HFFc6 (cell line): ENCODE measurements at places on chromosomes 1 and 21.

GRCh38 chr21:33015096-33015495, 10.6 kb upstream of the OLIG2 start:
- H3K27me3 ChIP-seq: peaks cover 36% of the 10 kb centered on the region
- H3K4me1 ChIP-seq: peaks cover 14% of the 10 kb centered on the region
- DNase-seq: no peak
- H3K36me3 ChIP-seq: no peaks in the 10 kb centered on the region

DNA sequence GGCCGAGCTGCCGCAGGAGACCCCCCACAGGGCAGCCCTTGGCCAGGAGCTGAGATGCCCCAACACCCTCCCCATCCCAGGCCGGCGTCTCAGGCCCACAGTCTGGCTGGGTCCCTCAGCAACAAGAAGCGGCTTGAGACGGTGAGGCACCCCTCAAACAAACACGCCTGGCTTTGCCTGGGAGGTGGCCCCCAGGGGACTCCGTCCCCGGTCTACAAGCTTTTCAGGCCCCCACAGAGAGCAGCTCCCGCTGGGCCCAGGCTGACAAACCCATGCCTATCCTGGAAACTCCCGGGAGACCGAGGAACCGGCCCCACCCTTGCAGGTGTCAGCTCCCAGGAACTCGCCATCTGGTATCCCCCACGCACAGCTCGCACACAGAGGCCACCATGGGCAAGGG, 67.0 kb downstream of the ARHGEF16 start:
- DNase-seq: no peak
- no peaks in the 10 kb centered on the region for H3K36me3 ChIP-seq
- no peak overlapping the region for H3K4me3 ChIP-seq

GRCh38 chr1:90371448-90371813, 345.7 kb downstream of the BARHL2 start:
- no peak overlapping the region for H3K27ac ChIP-seq
- no peak overlapping the region for H3K4me3 ChIP-seq
- H3K36me3 ChIP-seq: no peaks in the 10 kb centered on the region

- H3K27ac ChIP-seq: no peak overlapping the region
- H3K4me3 ChIP-seq: no peak overlapping the region
- H3K4me1 ChIP-seq: peaks cover 26% of the 10 kb centered on the region
- peaks cover 1% of the 10 kb centered on the region for H3K27me3 ChIP-seq
- peaks cover 24% of the 10 kb centered on the region for H3K36me3 ChIP-seq
Measured at GRCh38 chr1:78549891-78550290, 59.1 kb downstream of the PTGFR start.

DNA sequence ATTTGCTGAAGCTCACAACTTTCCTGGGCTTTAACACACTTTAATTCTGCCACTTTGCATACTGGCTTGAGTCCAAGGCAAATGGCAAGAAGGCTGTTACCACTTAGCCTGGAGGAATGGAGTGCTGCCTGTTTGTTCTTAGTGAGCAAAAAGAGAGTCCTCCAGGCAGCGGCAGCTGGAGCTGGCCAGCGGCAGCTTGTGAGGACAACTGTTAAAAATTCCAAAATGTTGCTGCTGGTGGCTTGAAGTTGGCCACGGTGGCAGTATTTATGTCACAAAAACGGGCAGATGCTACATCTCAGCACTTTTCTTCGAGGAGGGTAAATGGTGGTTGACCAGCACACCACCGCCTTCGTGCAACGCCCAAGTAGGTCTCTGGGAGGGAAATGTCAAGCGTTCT, 27.3 kb downstream of the STPG1 start:
- H3K4me1 ChIP-seq: peaks cover 42% of the 10 kb centered on the region
- DNase-seq: no peak
- H3K4me3 ChIP-seq: no peak overlapping the region
- H3K36me3 ChIP-seq: peaks cover 33% of the 10 kb centered on the region
- H3K27ac ChIP-seq: no peak overlapping the region
- H3K27me3 ChIP-seq: peaks cover under 1% of the 10 kb centered on the region

DNA sequence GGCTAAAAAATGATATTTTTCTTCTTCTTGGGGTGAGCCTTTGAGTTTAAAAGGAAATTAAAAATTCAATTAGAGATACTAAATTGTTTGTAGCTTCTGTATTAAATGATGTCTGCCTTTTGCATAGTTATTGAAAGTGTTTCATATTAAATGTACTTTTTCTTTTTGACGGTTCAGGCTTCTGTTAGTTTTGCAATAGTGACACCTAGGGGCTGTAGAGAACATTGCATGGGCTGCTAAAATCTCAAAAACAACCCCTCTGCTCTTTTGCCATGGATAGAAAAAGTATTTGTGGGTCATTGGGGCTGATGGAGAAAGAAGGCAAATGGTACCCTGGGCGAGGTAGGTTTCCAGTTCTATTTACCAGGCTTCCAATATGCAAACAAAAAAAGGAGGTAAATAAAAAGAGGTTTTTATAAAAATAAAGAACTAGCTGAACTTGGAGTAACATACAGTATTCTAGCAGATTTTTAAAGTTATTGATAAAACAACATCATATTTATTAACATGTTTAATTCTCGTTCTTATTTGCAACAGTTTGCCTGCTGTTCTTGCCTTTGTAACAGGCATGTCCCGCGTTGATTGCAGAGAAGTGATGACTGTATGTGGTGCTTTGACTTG, 115.4 kb upstream of the HOOK1 start:
- peak overlapping the region; percentile 38; the same call in 1 of the 2 replicates for H3K4me3 ChIP-seq
- H3K27ac ChIP-seq: no peak overlapping the region; the same call in 1 of the 2 replicates
- DNase-seq: peak; percentile 31
- H3K36me3 ChIP-seq: no peaks in the 10 kb centered on the region
- peaks cover 89% of the 10 kb centered on the region for H3K4me1 ChIP-seq

DNA sequence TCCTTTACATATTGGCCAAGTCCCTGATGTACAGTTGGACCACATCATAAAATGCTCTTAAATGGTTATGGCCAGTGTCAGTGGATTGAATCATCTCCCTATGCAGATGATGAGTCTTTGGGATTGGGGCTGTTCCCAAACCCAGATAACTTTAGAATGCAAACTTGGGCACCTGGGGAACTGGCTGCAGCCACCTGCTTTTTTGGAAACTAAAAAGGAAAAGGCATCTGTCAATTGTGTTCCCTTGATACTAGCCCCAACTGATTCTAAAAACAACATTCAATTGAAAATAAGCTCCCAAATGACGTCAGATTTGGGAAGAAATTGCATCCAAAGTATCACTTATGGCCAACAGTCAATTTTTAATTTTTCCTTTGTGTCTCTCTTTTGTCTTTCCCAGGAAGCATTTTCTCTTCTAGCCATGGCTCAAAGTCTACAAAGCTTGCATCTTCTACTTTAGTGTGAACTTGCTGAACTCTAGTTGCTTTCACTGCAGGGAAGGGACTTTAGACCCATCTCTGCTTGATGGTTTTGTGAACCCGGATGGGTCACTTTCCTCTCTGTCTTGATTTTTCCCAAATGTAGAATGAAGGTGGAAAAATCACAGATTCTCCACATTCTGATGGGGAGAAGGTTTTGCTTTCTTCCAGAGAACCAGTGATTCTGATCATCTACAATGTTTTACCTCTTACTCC, 402.3 kb upstream of the USP24 start:
- H3K27ac ChIP-seq: no peak overlapping the region
- peaks cover 10% of the 10 kb centered on the region for H3K4me1 ChIP-seq
- H3K4me3 ChIP-seq: no peak overlapping the region
- DNase-seq: no peak
- H3K27me3 ChIP-seq: no peaks in the 10 kb centered on the region

DNA sequence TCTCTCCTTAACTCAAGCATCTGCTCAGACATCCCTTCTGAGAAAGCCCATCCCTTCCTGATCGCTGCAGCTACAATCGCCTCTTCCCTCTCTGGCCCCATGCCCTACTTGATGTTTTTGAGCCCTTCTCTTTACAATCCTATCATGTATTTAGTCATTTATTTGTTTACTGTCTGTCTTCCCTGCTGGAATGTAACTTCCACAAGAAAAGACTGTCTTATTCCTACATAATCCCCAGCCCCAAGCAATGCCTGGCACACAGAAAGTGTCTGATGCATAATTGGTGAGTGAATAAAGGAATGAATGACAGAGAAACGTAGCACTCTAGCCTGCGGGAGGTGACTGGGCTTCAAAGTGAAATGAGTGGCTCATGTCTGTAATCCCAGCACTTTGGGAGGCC, 25.4 kb downstream of the ECE1 start:
- DNase-seq: peak; percentile 33
- H3K36me3 ChIP-seq: peaks cover 26% of the 10 kb centered on the region
- H3K4me3 ChIP-seq: peak overlapping the region; percentile 3; the same call in 1 of the 2 replicates
- peaks cover 4% of the 10 kb centered on the region for H3K27me3 ChIP-seq

DNA sequence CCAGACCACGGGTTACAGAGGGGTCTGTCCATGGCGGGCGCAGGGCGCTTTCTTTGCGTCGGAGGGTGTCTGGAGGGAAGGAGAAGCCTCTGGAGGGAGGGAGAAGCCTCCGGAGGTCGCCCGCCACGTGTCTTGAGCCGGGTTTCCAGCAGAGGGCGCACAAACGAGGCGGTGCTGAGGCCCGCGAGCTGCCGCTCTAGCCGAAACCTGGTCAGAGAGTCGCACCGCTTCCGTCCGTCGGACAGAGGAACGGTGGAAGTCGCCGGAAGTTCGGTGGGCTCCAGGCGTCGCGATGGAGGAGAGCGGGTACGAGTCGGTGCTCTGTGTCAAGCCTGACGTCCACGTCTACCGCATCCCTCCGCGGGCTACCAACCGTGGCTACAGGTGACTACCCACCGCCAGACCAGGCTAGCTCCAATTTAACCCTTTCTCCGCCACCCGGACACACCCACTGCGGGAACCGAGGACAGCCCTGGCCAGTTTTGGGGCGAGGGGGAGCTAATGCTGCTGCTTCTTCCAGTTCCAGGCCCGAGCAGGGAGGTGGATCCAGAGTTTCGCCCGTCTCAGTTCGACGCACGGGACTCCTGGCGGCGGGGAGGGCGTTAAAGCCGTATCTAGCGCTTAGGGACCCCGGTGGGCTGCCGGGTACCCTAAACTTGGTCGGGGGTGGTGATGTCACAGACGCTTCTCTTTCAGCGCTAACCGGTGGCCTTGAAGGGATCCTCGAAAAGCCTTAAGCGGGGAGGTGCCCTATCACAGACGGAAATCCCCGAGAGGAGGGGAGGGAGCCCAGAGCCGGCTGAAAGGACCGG, at the start of gene NECAP2:
Gene NECAP2, plus strand, starts transcription at position 255 of the 812 bp plus-strand sequence. Its CDS starts 38 bp downstream, at position 293.
- H3K4me3 ChIP-seq: peak within 1 kb of the TSS; percentile 92
- peaks cover 8% of the 10 kb centered on the region; the same call in 1 of the 2 replicates for H3K36me3 ChIP-seq
- H3K4me1 ChIP-seq: peaks cover 14% of the 10 kb centered on the region
- peak; percentile 89 for DNase-seq
- peaks cover 1% of the 10 kb centered on the region; the same call in 1 of the 2 replicates for H3K27me3 ChIP-seq

GRCh38 chr1:167983797-167984420, 47.0 kb upstream of the MPC2 start:
- peaks cover 39% of the 10 kb centered on the region for H3K36me3 ChIP-seq
- H3K4me3 ChIP-seq: no peak overlapping the region
- H3K4me1 ChIP-seq: peaks cover 51% of the 10 kb centered on the region
- DNase-seq: no peak

DNA sequence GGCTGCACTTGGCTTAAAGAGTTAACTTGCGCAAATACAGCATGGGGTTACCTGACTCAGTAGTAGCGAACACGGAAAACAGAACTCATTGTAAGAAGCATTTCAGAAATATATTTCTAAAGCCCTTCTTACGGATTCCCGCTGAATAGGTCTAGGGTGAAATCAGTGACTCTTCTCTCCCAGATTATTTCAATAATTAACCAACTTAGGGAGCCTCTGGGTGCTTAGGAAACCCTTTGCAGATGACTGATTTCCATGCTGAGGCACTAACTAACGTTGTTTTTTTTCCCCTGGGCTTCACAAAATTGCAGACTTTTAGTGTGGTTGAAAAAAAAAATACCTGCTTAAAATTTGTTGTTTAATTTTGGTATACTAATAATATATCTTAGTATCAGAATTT, 40.3 kb downstream of the BTG3 start:
- no peak for DNase-seq
- peaks cover 13% of the 10 kb centered on the region; the same call in 1 of the 2 replicates for H3K27me3 ChIP-seq
- H3K4me1 ChIP-seq: no peaks in the 10 kb centered on the region

GRCh38 chr1:89285745-89286380, 13.2 kb upstream of the GBP5 start:
- no peaks in the 10 kb centered on the region for H3K4me1 ChIP-seq
- no peaks in the 10 kb centered on the region for H3K36me3 ChIP-seq
- no peak for DNase-seq
- H3K27ac ChIP-seq: no peak overlapping the region
- no peak overlapping the region for H3K4me3 ChIP-seq
- no peaks in the 10 kb centered on the region for H3K27me3 ChIP-seq

DNA sequence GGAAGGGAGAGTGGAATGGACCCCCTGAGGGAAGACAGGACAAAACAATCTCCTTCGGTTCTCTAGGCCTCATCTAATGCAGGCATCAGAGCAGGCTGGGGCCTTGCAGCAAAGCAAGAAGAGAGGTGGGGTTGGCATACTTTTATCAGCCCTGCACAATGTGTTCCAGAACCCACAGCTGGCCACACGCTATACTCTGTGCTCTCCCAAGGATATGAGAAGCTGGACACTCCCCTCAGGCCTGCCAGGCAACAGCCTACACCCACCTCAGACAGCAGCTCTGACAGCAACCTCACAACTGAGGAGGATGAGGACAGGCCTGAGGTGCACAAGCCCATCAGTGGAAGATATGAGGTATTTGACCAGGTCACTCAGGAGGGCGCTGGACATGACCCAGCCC, 27.3 kb downstream of the LY9 start:
- peaks cover 18% of the 10 kb centered on the region for H3K4me1 ChIP-seq
- H3K36me3 ChIP-seq: no peaks in the 10 kb centered on the region
- no peak overlapping the region for H3K27ac ChIP-seq
- H3K27me3 ChIP-seq: peaks cover 15% of the 10 kb centered on the region
- DNase-seq: no peak

DNA sequence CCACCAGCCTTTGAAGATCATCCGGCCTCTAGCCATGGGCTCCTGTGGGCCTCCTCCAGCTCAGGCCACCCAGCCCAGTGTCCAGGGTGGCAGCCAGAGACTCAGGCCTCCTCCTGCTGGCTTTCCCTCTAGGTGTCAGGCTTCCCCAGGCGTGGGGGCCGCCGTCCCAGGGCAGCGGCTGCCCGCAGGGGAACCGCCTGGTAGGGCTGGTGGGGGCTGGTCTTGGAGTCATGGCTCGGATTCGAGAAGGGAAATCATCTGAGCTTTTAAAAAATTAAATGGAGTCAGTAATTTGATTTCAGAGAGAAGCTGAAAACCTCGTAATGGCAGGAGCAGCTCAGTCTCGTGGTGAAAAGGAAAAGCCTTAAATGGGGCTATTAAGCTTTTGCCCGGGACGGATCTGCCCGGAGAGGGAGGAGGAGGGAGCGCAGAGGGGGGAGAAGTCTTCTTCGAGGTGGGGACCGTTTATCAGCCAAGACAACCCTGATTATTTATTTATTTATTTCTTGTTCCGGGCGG, 66.4 kb upstream of the TARDBP start:
- peaks cover 10% of the 10 kb centered on the region for H3K4me1 ChIP-seq
- no peaks in the 10 kb centered on the region for H3K36me3 ChIP-seq
- no peak overlapping the region for H3K27ac ChIP-seq
- no peak overlapping the region for H3K4me3 ChIP-seq
